ENCODE measurements at places on chromosomes 2 and 18.

DNA sequence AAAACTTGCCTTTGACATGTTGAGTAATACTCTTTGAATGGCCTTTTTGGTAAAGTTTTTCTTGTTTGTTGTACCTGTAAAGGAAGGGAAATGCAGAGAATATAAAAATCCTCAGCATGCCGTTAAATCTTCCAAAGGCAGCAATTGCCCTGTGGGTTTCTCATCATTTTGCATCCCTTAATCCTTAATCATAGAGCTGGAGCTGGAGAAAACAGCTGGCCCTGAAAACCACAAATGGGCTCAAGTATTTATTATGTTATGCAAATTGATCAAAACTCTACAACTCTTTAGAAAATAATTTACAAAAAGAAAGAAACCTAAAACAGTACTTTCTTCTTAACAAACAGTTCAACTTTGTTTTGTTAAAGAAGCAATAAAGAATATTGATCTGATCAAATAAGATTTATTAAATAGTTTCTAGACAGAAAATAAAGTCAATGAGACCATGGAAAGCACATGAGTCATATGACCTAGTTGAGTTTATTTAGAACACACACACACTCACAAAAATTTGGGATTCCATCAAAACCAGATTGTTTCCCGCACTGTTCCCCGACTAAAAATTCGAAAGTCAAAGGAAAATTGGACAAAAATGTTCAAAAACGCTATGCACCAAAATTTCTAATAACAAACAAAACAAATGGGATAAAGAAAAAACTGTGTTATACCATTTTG is 309.0 kb downstream of the GULP1 start:
- no peaks in the 10 kb centered on the region for H3K4me1 ChIP-seq
- H3K27ac ChIP-seq, result no peak overlapping the region
- no peaks in the 10 kb centered on the region for H3K27me3 ChIP-seq

DNA sequence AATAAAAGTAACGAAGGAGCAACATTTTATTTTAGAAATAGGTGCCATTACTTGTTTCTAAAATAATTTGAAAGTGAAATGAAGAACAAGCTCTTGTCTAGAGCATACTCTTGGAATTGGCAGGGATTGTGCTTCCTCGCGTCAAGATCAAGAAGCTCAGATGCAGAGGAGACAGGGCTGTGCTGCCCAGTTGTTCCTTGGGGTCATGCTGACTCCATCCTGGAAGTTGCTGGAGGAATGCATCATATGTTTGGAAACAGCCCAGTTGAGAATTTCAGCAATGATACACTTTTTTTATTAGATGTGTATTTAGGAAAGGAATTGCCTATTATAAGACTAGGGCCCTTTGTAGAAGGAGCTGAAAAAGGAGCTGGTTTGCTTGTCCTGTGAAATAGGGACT is 17.2 kb downstream of the LTBP1 start:
- no peak overlapping the region for H3K4me3 ChIP-seq
- H3K27me3 ChIP-seq, result no peaks in the 10 kb centered on the region
- no peaks in the 10 kb centered on the region for H3K36me3 ChIP-seq
- H3K27ac ChIP-seq, result no peak overlapping the region
- peaks cover 61% of the 10 kb centered on the region for H3K4me1 ChIP-seq

DNA sequence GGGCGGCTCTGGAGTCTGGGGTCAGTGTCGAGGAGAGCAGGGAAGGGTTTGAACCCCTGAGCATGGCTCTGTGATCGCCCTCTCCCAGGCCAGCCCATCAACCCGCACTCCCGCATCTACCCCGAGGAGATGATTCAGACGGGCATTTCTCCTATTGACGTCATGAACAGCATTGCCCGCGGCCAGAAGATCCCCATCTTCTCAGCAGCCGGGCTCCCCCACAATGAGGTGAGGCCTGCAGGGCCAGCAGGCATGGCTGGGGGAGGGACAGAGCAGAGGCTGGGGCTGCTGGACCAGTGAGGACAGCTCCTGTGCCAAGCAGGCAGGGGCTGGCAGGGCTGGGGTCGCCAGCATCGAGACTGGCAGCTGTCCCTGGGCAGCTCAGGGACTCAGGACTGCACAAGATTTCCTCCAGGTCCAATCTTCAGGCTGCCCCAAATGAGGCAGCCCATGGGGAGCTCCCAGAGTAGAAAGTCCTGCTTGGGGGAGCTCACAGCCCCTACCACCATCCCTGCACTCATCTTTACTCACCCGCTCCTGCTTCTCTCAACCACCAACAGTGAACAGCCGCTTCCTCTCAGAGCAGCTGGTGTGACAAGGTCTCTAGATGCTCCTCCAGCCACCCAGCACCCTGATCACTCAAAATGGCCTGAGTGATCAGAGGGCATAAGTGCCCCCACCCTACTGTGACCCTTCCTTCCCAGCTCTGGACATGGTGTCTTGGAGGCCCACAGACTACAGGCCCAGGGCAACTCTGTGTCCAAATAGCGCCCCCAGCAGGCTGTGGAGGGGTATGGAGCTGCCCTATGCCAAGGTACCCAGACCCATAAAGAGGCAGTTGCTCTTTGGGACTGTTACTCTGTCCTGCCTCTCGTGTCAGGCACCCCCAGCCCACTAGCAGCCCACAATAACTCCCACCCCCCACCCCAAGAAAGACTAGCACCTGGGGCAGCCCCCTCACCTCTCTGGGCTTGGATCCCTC is 18.3 kb upstream of the ANKRD53 start:
- no peaks in the 10 kb centered on the region for H3K36me3 ChIP-seq
- no peak overlapping the region for H3K4me3 ChIP-seq
- H3K27ac ChIP-seq, result no peak overlapping the region
- no peak for DNase-seq

- H3K27me3 ChIP-seq, result no peaks in the 10 kb centered on the region
- no peak for DNase-seq
- H3K4me3 ChIP-seq, result no peak overlapping the region
These were observed 314.1 kb upstream of the THUMPD2 start for GRCh38 chr2:40093021-40093675.

DNA sequence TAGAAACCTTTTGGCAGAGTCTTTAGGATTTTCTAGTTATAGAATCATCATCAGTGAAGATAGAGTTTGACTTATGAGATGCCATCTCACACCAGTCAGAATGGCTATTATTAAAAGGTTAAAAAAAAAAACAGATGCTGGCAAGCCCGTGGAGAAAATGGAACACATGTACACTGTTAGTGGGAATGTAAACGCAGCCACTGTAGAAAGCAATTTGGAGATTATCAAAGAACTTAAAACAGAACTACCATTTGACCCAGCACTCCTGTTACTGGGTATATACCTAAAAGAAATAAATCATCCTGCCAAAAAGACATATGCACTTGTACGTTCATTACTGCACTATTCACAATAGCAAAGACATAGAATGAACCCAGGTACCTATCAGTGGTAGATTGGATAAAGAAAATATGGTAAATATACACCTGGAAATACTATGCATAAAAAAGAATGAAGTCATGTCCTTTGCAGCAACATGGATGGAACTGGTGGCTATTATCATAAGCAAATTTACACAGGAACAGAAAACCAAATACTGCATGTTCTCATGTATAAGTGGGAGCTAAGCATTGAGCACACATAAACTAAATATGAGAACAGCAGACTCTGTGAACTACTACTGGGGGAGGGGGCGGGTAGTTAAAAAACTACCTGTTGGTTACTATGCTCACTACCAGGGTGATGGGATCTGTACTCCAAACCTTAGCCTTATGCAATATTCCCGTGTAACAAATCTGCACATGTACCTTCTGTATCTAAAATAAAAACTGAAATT is 279.0 kb downstream of the KIAA1328 start:
- H3K36me3 ChIP-seq, result no peaks in the 10 kb centered on the region
- no peak for DNase-seq

DNA sequence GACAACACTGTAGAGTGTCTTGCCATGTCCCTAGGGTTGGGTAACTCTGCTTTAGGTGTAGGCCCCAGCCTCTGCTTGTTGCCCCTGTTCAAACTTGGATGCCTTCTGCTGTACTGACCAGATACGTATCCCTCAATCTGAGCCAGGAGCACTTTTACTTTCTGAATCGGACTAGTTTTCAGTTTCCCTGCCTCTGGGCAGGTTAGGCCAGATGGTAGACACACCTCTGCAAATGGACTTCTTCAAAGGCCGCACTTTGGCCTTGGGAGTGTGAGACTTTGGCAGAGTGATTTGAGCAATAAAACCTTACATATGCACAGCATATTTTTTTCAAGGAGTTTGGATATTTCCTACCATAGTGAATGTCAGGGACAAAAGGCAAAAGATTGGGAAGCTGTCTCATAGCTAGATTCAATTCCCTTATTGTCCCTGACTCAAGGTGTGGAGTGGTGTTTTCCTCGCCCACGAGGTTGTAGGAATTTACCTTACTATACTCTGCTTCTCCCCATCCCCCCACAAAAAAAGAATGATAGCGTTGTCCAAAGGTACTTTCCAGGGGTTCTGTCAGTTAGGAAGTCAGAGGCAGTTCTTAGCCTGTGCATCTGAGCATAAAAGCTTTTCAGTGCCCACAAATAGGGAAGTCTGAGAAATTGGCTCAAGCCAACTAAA is 15.3 kb upstream of the PARD3B start:
- no peaks in the 10 kb centered on the region for H3K36me3 ChIP-seq
- no peaks in the 10 kb centered on the region for H3K4me1 ChIP-seq
- no peak overlapping the region for H3K4me3 ChIP-seq
- no peak overlapping the region for H3K27ac ChIP-seq

DNA sequence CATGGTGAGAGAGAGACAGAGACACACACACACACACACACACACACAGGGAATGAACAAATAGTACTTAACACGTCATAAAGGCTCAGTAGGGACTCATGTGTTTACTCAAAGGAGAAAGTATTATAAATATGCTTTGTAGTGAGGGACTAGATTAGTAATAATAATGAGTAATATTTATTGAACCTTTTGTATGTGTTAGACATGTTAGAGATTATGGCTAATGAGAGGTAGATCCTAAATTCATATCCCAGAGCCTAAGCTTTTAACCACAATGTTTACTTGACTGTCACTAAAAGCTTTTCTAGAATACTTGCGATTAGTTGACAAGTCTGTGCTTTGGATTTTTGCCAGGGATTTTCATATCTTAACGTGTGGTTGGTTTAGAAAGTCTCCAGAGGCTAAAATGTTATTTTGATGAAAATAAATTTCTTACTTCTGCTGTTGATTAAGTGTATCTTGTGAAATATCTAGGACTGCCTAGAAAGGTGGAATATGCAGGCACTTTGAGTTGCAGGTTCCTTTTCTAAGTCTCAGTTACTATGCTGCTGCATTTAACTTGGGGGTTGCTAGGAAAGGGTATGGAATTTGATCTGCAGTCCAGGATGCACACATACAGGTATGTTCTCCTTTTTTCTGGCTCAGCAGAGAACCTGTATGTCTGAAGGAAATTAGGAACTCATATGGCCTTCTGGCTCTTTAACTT is 64.5 kb downstream of the UBR3 start:
- H3K4me3 ChIP-seq, result no peak overlapping the region
- no peaks in the 10 kb centered on the region for H3K27me3 ChIP-seq
- H3K27ac ChIP-seq, result no peak overlapping the region
- H3K36me3 ChIP-seq, result peaks cover 16% of the 10 kb centered on the region

- H3K27me3 ChIP-seq, result no peaks in the 10 kb centered on the region
- H3K36me3 ChIP-seq, result peaks cover 74% of the 10 kb centered on the region
- no peak for DNase-seq
These were observed 36.6 kb downstream of the VAPA start for GRCh38 chr18:9950289-9951016.

DNA sequence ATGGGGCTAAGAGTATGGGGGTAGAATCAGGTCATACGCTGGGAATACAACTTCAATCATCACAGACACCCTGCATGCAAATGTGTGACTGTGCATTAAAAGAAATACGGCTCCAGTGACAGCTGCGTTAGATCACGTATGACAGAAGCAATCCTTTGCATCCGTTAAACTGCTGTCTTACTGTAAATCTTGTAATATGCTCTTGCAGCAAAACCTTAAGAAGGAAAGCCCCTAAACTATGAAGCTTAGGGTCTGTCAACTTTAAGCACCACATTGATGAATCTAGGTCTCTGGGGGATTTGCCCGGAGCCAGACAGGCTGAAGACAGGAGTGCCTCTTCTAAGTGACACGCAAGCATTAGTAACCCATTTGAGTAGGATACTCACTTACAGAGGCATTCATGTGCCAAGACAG is 84.7 kb upstream of the EML6 start:
- peaks cover 91% of the 10 kb centered on the region for H3K4me1 ChIP-seq
- peaks cover 70% of the 10 kb centered on the region for H3K36me3 ChIP-seq
- H3K27ac ChIP-seq, result peak overlapping the region; percentile 90
- no peak for DNase-seq
- no peaks in the 10 kb centered on the region for H3K27me3 ChIP-seq

DNA sequence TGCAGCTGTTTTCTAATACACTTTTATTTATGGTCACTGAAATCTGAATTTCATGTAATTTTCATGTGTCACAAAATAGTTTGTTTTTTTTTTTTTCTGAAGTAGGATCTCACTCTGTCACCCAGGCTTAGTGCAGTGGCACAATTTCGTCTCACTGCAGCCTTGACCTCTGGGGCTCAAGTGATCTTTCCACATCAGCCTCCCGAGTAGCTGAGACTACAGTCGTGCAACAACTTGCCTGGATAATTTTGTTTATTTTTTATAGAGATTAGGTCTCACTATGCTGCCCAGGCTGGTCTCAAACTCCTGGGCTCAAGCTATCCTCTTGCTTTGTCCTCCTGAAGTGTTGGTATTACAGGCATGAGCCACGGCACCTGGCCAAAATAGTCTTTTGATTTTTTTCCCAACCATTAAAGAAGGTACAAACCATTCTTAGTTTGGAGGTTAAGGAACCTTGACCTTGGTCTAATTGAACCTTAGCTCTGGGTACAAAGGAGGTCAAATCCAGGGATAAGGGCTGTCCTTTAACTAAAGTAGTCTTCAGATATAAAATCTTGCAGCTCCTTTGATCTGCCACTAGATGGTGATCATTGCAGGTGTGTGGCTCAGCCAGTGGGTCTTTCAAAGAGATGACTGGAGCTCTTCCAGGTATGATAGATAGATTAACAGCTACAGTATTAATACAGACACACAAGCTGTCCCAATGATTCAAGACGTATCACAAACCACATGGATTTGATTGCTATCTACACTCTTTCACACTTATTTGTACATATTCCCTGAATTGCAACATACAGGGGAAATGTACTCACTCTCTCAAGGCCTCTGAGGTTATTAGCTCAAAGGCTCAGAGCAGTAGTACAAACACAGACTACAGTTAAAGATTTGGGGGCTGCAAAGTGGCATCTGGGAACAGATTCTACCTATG is 4.7 kb upstream of the KRCC1 start:
- H3K4me1 ChIP-seq, result peaks cover 8% of the 10 kb centered on the region
- DNase-seq, result no peak
- H3K27ac ChIP-seq, result no peak overlapping the region
- no peaks in the 10 kb centered on the region for H3K36me3 ChIP-seq
- H3K27me3 ChIP-seq, result no peaks in the 10 kb centered on the region

DNA sequence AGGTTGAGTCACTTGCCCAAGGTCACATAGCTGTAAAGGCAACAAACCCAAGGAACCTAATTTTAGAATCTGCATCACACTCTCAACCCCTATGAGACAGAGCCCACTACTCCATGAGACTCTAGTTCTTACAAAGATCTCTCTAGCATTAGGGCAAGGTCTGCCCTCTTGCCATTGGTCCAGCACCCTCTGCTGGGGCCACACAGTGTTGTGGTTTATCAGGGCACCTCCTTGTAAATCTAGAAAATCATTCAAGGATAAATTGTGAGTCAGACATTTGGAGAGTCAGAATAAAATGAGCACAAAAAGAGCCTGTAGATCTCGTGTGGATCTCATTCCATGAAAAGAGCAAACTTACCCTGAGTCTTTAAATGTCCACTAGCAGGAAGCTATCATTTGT is 91.2 kb downstream of the SLC8A1 start:
- peaks cover 86% of the 10 kb centered on the region for H3K4me1 ChIP-seq
- H3K27ac ChIP-seq, result peak overlapping the region; percentile 31
- H3K36me3 ChIP-seq, result no peaks in the 10 kb centered on the region
- H3K27me3 ChIP-seq, result no peaks in the 10 kb centered on the region

- H3K27me3 ChIP-seq, result no peaks in the 10 kb centered on the region
- H3K27ac ChIP-seq, result no peak overlapping the region
- no peak for DNase-seq
- H3K4me3 ChIP-seq, result no peak overlapping the region
These were observed 14.3 kb upstream of the RAPH1 start for GRCh38 chr2:203549406-203549805.
